RWPE2 (cell line): ENCODE measurements at places on chromosomes 7 and 10.
A peak's percentile ranks its signal among the peaks of the same experiment; 100 is the strongest.

GRCh38 chr7:105024734-105025133 lies 10.7 kb downstream of the KMT2E start:
- no peak for DNase-seq

DNA sequence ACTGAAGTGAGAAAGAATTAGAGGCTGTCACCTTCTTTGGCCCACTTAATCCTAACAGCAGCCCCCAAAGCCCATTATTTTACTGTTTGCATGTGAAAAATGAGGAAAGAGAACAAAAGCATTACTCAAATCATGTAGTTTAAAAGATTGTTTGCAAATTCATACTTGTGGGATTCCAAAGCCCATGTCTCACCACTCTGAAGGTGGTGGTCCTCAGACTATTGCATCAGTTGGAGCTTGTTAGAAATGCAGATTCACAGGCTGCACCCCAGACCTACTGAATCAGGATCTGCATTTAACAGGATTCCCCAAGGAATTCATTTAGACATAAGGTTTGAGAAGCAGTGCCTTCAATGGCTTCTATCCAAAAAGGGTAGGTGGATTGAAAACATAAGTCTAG lies 93.7 kb upstream of the PDE1C start:
- no peak for DNase-seq

- no peak for DNase-seq
Measured at GRCh38 chr7:73905360-73905759, 44.4 kb downstream of the TMEM270 start.

DNA sequence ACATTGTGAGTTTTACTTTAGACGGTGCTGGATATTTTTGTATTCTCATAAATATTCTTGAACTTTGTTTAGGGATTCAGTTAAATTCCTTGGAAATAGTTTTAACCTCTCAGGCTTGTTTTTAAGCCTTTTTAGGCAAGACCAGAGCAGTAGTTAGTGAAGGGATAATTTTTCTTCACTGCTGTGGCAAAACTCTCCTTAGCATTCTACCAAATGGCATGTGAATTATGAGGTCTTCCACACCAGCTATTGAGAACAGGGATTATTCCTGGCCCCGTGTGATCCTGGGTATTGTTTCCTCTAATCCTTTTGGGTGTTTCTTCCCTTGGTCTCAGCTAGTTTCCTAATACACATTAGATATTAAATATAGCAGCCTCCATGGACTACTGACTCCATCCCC lies 46.2 kb downstream of the CCDC71L start:
- DNase-seq, result no peak

DNA sequence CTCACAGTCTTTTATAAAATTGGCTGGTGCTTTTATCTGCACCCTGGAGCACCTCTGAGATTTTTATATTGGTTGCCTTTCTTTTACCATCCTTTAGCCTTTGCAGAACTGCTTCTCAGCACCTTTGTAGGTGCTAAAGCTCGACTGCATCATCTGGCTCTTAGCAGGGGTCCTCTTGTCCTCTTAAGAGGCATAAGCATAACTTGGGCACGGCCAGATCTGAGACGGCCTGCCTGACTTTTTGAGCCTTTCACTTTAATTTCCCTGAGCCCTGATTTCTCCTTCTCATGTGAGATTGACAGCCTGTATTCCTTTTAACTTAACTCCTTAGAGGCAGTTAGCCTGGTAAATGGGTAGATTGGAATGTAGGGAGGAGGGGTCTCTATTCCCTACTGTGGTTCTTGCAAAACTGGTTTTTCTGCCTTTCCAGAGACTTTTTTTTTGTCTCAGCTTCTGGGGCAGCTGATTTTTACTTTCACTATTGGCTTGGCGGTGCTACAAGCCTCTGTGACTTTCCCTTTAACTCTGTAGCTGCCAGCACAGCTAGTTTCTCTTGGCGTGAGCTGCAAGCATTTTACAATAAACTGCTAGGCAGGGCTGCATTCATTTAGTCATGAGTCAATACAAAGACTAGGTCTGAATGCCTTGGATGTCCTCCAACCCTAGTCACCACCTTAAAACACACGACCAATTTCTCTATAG lies 24.0 kb downstream of the ZPBP start:
- DNase-seq, result no peak

DNA sequence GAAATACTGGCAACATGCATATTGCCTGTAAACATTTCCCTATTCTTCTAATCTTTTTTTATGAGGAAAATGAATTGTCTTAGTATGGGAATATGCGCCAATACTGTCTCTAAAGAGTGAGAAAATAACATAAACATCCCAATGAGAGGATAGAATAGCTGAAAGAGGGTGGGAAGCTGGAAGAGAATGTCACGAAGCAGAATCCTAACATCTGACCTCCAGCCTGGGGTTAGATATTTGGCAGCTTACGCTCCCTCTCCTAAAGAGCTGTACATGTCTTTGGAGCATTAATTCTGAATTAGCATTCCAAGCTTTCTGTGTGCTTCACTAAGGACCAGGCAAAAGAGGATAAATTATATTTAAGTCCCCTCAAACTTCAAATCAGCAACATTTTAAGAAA lies 31.6 kb upstream of the SLC16A12 start:
- no peak for DNase-seq

DNA sequence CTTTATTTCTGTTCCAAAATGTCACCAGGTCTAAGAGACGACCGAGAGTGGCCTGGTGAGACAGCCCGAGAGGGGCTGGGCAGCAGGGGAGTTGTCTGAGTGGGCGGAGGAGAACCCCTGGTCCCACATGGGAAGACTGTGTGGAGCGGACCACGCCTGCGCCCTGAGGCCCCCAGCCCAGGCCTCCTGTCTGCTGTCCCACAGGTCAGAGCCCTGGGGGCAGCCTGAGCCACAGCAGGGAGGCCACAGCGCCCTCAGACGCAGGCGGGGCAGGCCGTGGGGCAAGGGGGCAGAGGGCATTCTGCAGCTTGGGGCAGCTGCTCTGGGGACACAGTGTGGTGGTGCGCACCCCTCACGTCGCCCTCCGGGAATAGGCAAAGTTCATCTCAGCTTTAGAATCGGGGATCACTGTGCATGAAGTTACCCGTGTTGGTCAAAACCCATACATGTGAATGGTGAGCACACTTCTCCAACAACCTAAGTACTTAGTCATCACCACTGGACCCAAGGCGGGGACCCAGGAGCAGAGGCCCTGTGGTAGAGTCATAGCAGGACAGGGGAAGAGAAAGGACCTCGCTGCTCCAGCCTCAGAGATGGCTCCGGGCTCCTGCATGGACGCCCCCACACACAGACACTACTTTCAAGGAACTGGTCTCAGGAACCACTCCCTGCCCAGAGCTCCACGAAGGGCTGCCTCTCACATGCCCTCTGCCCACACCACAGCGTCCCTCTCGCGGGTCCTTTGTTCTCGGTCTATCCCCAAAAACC lies 214.7 kb downstream of the ELFN1 start:
- peak; percentile 52 for DNase-seq

DNA sequence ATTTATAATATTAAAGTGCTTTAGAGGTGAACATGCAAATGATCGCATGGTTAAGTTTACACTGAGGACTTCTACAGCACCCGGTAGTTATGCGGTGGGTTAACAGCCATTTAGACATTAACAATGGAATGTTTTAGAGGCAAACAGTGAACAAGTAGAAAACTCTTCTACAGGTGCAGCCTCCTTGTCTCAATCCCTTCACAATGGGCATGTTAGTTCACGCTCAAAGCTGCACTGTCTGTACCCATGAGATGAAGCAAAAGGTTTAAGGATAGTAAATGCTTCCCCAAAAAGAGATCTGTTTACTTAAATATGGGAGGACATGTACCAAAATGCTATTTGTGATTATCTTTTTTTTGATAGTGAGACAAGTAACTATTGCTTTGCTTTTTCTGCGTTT lies 25.1 kb downstream of the PUS7 start:
- DNase-seq, result no peak

- no peak for DNase-seq
Measured at GRCh38 chr10:113506476-113506875, 46.4 kb upstream of the HABP2 start.
